ENCODE measurements at places on chromosomes 12 and 14. TPM values are rescaled to one million over a fixed set of nuclear protein-coding genes. Genes with fewer than 3 reads are reported as not detected.

Gene TSPAN19
- not detected for total RNA-seq

Gene BMP4
- total RNA-seq = not detected

Gene P2RX2
- not detected for total RNA-seq

GRCh38 chr14:94671870-94672444 lies 59.8 kb downstream of the SERPINA3 start:
- no peak overlapping the region for H3K4me3 ChIP-seq
- no peaks in the 10 kb centered on the region for H3K36me3 ChIP-seq
- no peak overlapping the region for H3K27ac ChIP-seq
- DNase-seq = no peak

DNA sequence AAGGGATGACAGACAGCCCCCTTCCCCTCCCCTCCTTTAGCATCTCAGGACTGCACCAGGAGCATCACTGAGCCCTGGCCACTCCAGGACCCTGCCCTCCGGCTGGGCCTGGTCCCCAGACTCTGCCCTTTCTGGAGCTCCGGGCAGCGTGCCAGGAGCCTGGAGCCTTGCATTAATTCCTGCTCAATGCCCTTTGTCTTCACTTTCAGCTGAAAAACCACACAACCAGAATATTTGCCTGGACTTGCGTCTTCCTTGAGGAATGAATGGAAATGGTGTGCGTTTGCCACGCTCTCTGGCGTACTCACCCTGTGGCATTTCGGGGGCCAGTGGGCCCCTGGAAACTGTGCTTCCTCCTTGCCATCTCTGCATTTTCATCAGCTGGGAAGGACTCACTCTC lies 8.5 kb upstream of the RFLNA start:
- no peaks in the 10 kb centered on the region for H3K4me1 ChIP-seq
- no peaks in the 10 kb centered on the region for H3K36me3 ChIP-seq
- no peak overlapping the region for H3K27ac ChIP-seq
- H3K4me3 ChIP-seq = no peak overlapping the region
- peaks cover 10% of the 10 kb centered on the region for H3K27me3 ChIP-seq
- DNase-seq = no peak

GRCh38 chr12:30603129-30603528 lies 92.5 kb downstream of the IPO8 start:
- H3K4me3 ChIP-seq = no peak overlapping the region
- H3K27me3 ChIP-seq = peaks cover 4% of the 10 kb centered on the region
- H3K27ac ChIP-seq = no peak overlapping the region
- H3K36me3 ChIP-seq = peaks cover 7% of the 10 kb centered on the region

DNA sequence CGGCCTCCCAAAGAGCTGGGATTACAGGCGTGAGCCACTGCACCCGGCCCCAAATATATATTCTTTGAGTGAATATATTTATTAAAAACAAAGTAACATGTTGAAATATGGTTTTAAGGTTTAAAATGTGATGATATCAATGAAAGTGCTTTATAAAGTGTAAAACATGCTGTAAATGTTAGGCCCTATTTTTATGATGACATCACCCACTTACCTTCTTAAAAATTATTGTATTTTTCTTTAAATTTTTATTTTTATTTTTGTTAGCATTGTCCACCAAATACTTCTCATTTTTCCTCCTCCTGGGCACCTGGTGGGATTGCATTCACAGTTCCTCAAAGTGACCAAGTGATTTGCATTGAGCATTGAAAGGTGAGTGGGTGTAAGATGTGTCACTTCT lies 152.6 kb upstream of the TBX3 start:
- H3K36me3 ChIP-seq = no peaks in the 10 kb centered on the region
- H3K27me3 ChIP-seq = no peaks in the 10 kb centered on the region
- DNase-seq = no peak
- no peak overlapping the region for H3K27ac ChIP-seq

DNA sequence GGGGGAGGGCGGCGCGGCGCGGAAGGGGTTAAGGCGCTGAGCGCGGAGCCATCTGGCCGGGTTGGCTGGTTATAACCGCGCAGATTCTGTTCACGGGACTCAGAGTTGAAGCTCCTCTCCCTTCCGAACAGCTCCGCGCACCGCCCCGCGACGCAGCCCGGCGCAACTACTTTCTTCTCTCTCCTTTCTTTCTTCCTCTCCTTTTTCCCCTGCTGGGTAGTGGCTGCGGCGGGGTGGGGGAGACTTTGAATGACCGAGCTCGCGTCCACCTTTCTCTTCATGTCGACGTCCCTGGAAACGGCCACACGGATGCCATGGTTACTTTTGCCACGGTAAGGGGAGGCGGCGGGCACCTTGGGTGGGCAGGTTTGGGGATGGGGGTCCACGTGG lies at the start of gene NTF3:
Gene NTF3 (plus strand): TSS at position 98 of the 390 bp plus-strand sequence. CDS start 217 bp downstream, at position 315.
- H3K27ac ChIP-seq = no peak within 1 kb of the TSS
- H3K4me1 ChIP-seq = peaks cover 14% of the 10 kb centered on the region
- DNase-seq = no peak
- no peaks in the 10 kb centered on the region for H3K36me3 ChIP-seq

DNA sequence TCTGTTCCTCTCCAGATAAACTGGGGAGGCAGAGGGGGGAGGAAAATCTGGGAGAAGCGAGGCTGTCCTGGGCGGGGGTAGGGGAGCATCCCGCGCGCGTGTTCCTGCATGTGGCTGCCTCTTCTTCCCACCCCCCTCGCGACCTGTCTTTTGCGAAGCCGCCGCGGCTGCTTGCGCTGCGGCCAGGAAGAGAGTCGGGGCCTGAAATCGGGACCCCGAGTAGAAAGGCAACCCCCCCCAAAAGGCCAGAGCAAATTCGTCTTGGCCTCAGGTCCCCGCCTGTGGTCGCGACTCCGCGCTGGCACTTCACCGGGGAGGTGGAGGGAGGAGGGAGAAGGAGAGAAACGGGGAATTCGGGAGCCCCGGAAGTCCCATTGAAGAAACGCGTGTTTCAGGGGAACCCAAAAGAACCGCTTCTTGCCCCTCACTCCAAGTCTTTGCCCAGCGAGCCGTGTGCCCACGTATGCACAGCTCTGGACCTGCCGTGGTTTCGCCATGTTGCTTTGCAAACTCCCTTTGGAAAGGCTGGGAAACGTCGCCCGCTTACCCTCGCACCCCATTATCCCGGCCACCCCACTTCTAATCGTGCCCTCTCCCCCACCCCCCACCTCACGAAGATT lies 944 bp downstream of the CCND2 start:
- peak overlapping the region; percentile 100 for H3K27ac ChIP-seq
- peaks cover 25% of the 10 kb centered on the region for H3K4me1 ChIP-seq
- peak overlapping the region; percentile 100 for H3K4me3 ChIP-seq
- no peaks in the 10 kb centered on the region for H3K27me3 ChIP-seq
- no peak for DNase-seq

- H3K4me3 ChIP-seq = no peak overlapping the region
- peaks cover 5% of the 10 kb centered on the region for H3K4me1 ChIP-seq
- H3K27me3 ChIP-seq = no peaks in the 10 kb centered on the region
- DNase-seq = no peak
- H3K27ac ChIP-seq = no peak overlapping the region
- H3K36me3 ChIP-seq = peaks cover 2% of the 10 kb centered on the region
Observed at GRCh38 chr14:104383996-104384775, 195.4 kb upstream of the C14orf180 start.

DNA sequence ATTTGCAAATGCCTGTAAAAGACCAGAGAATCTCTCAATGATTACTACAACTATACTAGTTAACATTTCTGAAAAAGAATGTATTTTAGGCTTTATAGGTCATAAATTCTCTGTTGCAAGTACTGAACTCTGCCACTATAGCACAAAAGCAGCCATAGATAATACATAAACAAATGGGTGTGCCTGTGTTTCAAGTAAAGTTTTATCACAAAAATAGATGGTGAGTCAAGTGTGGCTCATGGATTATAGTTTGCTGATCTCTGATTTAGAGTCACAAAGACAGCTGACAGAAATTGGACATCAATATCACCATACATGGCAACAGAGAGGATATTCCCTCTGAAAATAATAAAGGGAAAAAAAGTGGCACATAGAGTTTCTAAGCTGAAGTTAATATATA lies 68.1 kb downstream of the FSCB start:
- H3K4me1 ChIP-seq = no peaks in the 10 kb centered on the region
- DNase-seq = no peak
- no peaks in the 10 kb centered on the region for H3K27me3 ChIP-seq
- no peak overlapping the region for H3K4me3 ChIP-seq

DNA sequence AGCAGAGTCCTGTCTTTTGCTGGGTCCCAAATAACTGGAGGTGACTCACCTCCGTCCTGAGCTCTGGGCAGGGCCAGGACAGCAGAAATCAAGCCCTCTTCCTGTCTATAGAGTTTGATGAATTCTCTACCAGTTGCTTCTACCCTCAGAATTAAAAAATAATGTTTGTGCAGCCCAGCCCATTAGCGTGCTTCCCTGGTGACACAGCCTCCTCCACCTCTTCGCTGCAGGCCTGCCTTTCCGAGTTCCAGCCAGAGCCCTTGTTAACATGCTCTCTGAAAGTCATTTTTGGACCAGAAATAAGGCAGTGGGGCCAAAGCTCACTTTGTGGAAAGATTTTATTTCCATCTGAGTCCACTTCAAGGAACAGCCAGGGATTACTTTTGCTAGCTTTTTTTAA lies 94.0 kb downstream of the TBX5 start:
- no peak overlapping the region for H3K4me3 ChIP-seq
- H3K27me3 ChIP-seq = no peaks in the 10 kb centered on the region
- H3K4me1 ChIP-seq = no peaks in the 10 kb centered on the region
- no peak for DNase-seq

DNA sequence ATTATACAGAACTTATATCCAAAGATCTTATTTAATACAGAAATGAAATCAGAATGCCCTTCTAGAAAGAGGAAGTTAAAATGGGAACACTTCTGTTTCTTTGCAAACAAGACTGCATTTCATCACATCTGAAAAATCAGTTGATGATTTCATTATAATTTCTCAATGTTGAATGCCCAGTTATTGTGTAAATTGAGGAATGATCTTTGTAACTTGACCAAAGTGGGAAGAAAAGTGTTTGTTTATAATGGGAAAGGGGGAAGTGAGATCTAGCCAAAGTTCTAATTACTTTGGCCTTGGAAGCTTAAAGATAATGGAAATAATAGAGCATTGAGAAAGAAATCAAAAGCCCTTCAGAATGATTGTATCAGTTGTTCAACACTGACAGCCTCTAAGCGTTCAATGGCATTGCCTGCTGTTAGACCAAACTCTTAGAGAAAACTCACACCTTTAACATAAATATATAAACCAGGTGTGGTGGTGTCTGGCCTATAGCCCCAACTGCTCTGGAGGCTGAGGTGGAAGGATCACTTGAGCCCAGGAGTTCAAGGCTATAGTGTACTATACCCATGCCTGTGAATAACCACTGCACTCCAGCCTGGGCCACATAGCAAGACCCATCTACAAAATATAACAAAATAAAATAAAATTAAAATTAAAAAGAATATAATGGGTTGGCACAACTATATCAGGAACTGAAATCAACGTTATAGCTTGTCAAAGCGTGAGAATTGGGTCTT lies 9.9 kb upstream of the LYZ start:
- H3K27me3 ChIP-seq = peaks cover 8% of the 10 kb centered on the region
- H3K4me3 ChIP-seq = no peak overlapping the region
- H3K4me1 ChIP-seq = peaks cover 15% of the 10 kb centered on the region
- no peak overlapping the region for H3K27ac ChIP-seq

GRCh38 chr12:46915082-46915481 lies 89.3 kb upstream of the SLC38A4 start:
- DNase-seq = no peak
- H3K27me3 ChIP-seq = peaks cover 7% of the 10 kb centered on the region
- no peak overlapping the region for H3K4me3 ChIP-seq

GRCh38 chr14:75182821-75183220 lies 6.4 kb upstream of the TMED10 start:
- no peaks in the 10 kb centered on the region for H3K36me3 ChIP-seq
- DNase-seq = no peak
- peaks cover 5% of the 10 kb centered on the region for H3K27me3 ChIP-seq
- no peak overlapping the region for H3K27ac ChIP-seq
- no peak overlapping the region for H3K4me3 ChIP-seq
- peaks cover 5% of the 10 kb centered on the region for H3K4me1 ChIP-seq

GRCh38 chr14:28876572-28876945 lies 110.0 kb downstream of the FOXG1 start:
- DNase-seq = no peak
- no peak overlapping the region for H3K4me3 ChIP-seq
- H3K27ac ChIP-seq = no peak overlapping the region
- H3K36me3 ChIP-seq = no peaks in the 10 kb centered on the region
- no peaks in the 10 kb centered on the region for H3K27me3 ChIP-seq

- no peak overlapping the region for H3K4me3 ChIP-seq
- H3K4me1 ChIP-seq = no peaks in the 10 kb centered on the region
- no peak overlapping the region for H3K27ac ChIP-seq
- H3K27me3 ChIP-seq = no peaks in the 10 kb centered on the region
- DNase-seq = no peak
- no peaks in the 10 kb centered on the region for H3K36me3 ChIP-seq
Observed at GRCh38 chr12:72540811-72541210, 268.6 kb downstream of the TRHDE start.

DNA sequence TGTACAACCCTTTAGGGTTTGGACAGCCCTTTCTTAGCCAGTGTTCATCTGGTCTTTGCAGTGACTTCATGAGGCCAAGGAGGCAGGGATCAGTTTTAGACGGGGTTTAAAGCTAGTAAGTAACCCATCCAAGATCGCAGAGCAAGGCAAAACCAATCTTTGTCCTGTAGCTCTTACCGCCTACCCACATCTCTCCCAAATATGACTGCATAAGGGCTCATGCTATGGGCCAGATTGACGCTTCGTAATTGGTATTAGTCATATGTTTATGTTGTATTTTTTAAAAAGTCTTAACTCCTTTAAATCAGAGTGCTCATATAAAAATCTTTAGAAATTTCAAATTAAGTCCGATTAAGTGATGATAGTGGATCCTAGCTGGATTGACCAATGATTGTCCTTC lies 3.7 kb upstream of the CLMN start:
- no peak for DNase-seq
- H3K27me3 ChIP-seq = peaks cover 18% of the 10 kb centered on the region
- no peak overlapping the region for H3K4me3 ChIP-seq

GRCh38 chr12:29176941-29177340 lies 27.9 kb downstream of the FAR2 start:
- no peak overlapping the region for H3K27ac ChIP-seq
- H3K27me3 ChIP-seq = no peaks in the 10 kb centered on the region
- no peaks in the 10 kb centered on the region for H3K4me1 ChIP-seq
- DNase-seq = no peak

GRCh38 chr12:31647086-31647491 lies 12.4 kb upstream of the ETFBKMT start:
- H3K4me3 ChIP-seq = no peak overlapping the region
- H3K27ac ChIP-seq = no peak overlapping the region
- H3K36me3 ChIP-seq = no peaks in the 10 kb centered on the region
- H3K4me1 ChIP-seq = no peaks in the 10 kb centered on the region

DNA sequence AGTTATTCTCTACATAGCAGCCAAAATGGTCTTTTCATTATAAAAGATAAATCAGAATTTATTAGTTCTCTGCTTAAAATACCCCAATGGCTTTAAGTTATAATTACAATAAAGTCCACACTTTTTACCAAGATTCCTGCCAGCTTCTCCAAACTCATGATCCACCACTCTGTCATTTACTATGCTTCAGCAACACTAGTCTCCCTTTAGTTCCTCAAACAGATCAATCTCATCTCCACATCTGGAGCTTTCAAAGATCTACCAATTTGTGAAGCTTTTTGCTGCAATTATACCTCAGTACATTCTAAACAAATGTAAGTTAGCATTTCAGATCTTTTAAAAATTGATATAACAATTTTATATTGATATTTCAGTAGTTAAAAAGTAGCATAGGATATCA lies 24.9 kb downstream of the CATSPERB start:
- no peaks in the 10 kb centered on the region for H3K36me3 ChIP-seq
- no peaks in the 10 kb centered on the region for H3K4me1 ChIP-seq
- no peaks in the 10 kb centered on the region for H3K27me3 ChIP-seq

GRCh38 chr12:51522696-51523095 lies 68.3 kb upstream of the SCN8A start:
- no peak overlapping the region for H3K4me3 ChIP-seq
- H3K27me3 ChIP-seq = no peaks in the 10 kb centered on the region
- H3K4me1 ChIP-seq = no peaks in the 10 kb centered on the region
- H3K27ac ChIP-seq = no peak overlapping the region
- no peaks in the 10 kb centered on the region for H3K36me3 ChIP-seq
